ENCODE measurements at places on chromosomes 1 and 21.

GRCh38 chr1:56146449-56146848 is 432.9 kb downstream of the PLPP3 start:
- DNase-seq = no peak

DNA sequence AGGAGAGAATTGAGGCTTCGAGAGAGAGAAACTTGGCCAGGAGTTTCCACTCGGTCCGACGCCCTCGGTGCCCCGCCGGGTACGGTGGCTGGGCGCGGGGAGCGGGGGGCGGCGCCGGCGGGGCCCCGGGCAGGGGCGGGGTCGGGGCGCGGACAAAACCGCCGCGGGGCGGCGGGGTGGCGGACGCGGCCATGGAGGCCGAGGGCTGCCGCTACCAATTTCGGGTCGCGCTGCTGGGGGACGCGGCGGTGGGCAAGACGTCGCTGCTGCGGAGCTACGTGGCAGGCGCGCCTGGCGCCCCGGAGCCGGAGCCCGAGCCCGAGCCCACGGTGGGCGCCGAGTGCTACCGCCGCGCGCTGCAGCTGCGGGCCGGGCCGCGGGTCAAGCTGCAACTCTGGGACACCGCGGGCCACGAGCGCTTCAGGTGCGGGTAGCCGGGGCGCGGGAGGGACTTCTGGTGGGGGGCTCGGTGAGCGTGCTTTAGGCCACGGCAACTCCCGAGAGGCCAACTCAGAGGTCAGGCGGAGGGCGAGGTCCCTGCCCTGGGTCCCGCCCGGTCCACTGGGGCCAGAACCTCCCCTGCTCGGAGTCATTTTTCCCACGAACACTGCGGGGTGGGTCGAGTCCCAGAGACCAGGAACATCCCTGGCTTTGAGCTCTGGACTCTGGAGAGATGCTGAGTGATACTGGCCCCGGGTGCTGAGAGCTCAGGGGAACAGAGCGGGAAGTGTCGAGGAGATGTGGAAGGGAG is 431 bp downstream of the RAB42 start:
- no peak for DNase-seq

GRCh38 chr1:33110477-33110876 is 29.5 kb downstream of the AZIN2 start:
- DNase-seq = no peak

- no peak for DNase-seq
Measured at GRCh38 chr1:98874828-98875227, 129.8 kb downstream of the PLPPR5 start.

GRCh38 chr1:201783058-201783457 is 45.9 kb upstream of the IPO9 start:
- DNase-seq = no peak

DNA sequence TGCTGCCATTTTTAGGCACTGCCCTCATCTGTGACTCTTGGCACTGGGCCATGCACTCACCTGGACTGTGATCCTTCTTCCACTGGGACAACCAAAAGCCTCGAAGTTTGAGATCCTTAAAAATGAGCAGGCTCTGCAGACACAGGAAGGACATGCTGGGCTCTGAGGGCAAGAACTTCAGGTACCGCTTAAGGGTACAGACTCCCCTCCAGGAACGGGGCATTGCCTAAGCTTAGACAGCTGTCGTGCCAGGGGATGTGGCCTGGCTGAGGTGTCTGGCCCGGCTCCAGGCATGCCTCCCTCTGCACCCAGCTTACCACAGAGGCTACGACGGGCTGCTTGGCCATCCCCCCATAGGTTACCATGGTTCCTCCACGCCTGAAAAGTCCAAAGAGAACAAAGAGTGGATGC is 14.2 kb upstream of the SRSF4 start:
- no peak for DNase-seq

GRCh38 chr1:193189442-193190095 is 3.2 kb upstream of the B3GALT2 start:
- DNase-seq = no peak

GRCh38 chr1:64047549-64047996 is 155.8 kb upstream of the UBE2U start:
- DNase-seq = peak; percentile 13

- DNase-seq = no peak
Measured at GRCh38 chr1:42730988-42731387, 9.0 kb downstream of the CLDN19 start.

DNA sequence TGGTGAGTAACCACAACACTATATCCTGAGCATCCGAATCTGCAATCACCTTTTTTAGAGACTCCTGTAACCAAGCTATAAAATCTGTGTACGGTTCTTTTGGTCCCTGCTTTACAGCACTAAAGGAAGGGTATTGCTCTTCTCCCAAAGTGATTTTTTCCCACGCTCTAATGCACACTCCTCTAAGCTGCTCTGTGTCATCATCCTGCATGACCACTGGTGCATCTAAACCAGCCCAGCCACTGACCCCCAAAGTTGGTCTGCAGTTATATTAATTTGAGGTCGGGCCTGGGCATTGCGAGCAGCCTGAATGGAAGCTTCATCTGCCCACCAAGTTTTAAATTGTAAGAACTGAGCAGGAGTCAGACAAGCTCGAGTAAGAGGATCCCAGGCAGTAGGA is 480.0 kb downstream of the PTPRU start:
- DNase-seq = no peak

Data from NCI-H1694 treated with DMSO at 0.1 percent for 48 hours (cell line).